Glutamatergic neuron (in vitro differentiated cells): ENCODE measurements at places on chromosomes 5 and 9. TPM values are rescaled to one million over a fixed set of nuclear protein-coding genes. Genes with fewer than 3 reads are reported as not detected.

Gene PCDHB12
- total RNA-seq: 14.4 TPM

DNA sequence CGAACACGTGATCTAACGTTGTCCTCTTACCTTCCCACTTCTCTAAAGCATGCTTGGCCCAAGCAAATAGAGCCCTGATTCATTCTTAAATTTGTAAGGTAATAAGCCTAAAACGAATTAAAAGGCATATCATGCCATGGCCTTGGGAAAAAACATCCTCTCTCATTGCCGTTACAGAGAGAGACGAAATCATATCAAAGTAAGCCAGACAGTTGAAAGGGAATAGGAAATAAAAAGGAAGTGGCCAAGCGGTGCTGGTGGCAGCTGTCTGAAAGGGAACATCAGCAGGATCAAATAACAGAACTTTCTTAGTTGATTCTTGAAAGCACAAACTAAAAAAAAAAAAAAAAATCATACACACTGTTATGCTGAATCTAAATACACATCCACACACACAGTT, 49.1 kb upstream of the CDH6 start:
- no peak for DNase-seq

DNA sequence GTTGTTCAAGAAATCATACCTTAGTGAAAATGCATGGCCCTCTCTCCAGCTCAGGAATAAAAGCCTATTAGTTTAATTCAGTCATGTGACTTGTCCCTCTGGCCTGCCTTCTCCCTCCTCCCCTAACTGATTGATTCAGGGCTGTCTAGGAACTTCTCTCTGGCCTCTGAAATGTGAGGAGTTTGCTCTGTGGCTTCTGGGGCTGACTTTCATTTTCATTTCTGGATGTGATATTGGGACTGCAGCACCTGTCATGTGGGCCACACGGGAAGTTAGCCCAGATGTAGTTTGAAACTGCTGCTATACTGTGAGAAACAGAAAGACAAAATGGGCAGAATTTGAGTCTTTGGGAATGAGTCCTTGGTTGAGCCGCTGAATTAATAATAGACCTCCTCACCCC, 44.8 kb downstream of the PARP8 start:
- no peak for DNase-seq

- DNase-seq: no peak
These were observed 180.3 kb downstream of the C9orf50 start for GRCh38 chr9:129440435-129441186.

GRCh38 chr9:90939351-90939750, 137.7 kb downstream of the SYK start:
- DNase-seq: no peak

DNA sequence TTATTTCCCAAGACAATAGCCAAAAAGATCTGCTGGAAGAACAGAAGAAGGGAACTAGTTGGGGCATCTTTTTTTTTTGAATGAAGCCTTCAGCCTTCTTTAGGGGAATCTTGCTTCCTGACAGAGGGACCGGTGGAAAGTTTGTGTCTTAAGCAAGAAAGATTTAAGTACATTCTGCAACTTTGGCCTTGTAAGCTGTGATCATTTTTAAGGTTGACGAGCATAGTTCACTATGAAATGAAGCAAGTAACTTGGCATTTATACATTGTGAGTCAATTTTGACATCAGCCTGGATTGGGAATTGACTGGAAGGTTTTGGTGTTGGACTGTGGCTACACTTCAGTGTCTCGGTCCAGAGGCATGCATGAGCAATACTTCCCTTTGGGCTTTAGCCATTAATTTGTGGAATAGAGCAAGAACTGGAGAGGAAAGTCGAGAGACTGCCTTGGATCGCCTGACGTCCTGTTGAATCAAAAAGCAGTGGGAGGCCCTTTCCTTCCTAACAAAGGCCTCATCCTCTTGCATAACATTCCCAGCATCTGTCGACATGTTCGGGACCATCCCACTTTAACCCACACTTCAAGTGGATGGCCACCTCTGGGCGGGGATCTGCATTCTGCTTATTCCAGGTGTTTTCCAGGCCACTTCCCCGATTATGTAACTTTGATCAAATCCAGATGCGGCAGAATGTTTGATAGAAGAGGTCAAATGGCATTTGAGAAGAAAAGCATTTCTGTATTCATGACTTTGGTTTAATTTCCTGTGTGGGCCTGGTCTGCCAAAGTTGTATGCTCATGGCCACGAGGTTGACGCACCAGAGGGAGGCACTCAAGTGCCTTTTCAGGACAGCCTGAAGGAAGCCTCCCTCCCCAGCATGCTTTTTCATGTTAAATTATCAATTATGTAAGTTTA, 12.5 kb downstream of the ABL1 start:
- DNase-seq: no peak

GRCh38 chr5:150758203-150758530, 650 bp downstream of the DCTN4 start:
- DNase-seq: no peak

DNA sequence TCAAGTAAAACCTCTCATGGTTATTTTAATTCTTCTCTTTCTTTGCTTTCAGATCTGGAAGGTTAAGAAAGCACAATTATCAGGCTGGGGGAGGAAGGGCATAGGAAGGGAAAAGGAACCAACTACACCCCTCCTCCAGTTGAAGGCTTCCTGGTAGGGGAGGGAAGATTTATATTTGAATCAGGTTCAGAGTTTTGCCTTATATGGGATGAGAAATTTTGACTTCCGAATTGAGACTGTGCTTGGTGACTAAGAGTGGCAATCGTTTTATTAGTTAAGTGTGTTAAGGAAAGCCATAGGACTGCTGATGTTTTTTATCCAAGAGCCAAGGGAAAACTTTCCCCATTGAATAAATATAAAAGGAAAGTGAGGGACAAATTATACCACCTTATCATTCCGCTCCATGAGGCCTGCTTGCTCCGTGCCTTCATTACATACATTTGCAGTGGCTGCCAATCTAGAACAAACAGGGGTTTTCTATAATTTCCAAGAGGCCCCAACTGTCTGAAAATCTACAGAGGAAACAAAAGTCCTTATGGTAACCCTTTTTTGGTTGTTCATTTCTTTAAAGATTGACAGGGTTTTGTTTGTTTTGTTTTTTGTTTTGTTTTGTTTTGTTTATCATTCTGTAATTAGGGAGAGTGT, 115.7 kb upstream of the EPB41L4A start:
- DNase-seq: no peak

DNA sequence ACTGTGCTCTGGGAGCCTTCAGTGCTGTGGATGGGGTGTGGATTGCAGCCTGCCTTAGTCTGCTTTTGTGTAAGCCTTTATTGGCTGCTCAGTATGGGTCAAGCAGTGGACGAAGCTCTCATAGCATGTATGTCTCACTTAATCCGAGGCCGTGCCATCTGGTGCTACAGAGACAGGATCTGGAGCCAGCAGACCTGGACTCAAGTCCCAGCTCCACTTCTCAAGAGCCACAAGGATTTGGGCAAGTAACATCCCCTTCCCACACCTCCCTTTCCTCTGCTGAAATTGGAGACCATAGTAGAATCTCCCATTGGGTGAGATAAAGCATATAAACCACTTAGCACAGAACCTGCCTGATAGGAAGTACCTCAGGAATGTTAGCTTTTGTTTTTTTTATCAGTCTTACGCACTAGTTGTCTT, 23.4 kb upstream of the LECT2 start:
- DNase-seq: no peak

DNA sequence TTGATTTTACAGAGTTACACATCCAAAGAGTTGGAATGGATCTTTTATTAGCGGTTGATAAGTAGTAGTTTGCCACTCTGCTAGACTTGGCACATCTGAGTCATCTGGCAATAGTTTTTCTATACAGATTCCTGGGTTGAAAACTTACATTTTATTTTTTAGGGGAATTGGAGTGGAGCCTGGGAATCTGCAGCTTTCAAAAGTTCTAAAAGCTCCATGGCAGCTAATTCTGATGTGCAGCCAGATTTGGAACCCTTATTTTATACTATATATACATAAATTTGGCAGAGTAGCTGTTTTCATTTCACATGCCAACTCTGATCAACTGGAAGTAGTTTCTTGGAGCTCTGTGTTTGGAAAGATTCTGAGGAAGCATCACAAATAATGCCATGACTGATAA, 715.5 kb downstream of the TLR4 start:
- no peak for DNase-seq
